ENCODE measurements at places on chromosomes 1 and 21. TPM values are rescaled to one million over a fixed set of nuclear protein-coding genes. Genes with fewer than 3 reads are reported as not detected.
A peak's percentile ranks its signal among the peaks of the same experiment; 100 is the strongest.

- no peak for DNase-seq
- no peak overlapping the region for H3K4me3 ChIP-seq
- H3K27me3 ChIP-seq = no peaks in the 10 kb centered on the region
- H3K4me1 ChIP-seq = no peaks in the 10 kb centered on the region
Measured at GRCh38 chr1:4149281-4149680, 249.2 kb upstream of the C1orf174 start.

- DNase-seq = no peak
- peak overlapping the region; percentile 31 for H3K27ac ChIP-seq
- no peak overlapping the region for H3K4me3 ChIP-seq
- H3K27me3 ChIP-seq = peaks cover 1% of the 10 kb centered on the region
Measured at GRCh38 chr1:26739329-26739914, 43.6 kb downstream of the ARID1A start.

DNA sequence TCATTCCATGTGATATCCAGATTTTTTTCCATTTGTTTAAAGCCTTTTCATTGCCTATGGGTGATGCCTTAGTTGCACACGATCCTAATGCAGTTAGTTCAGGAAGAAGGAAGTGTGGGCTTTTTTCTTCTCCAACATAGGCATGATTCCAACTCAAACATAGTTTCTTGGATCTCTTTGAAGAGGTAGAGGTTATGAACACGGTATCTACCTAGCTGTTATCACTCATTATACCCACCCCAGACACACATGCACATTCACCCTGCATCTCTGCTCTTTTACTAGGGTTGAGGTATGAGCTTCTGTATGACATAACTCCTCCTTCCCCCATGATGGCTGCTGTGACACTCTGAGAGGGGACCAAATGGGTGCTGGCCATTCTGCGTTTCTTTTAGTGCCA, 122.1 kb upstream of the ZNF648 start:
- H3K27me3 ChIP-seq = peaks cover 21% of the 10 kb centered on the region
- DNase-seq = no peak
- H3K27ac ChIP-seq = no peak overlapping the region

The ATAD3C gene
- 0.53 TPM for total RNA-seq

- peak overlapping the region; percentile 81 for H3K4me3 ChIP-seq
- peak overlapping the region; percentile 52 for H3K27ac ChIP-seq
- no peaks in the 10 kb centered on the region for H3K36me3 ChIP-seq
- H3K27me3 ChIP-seq = peaks cover 18% of the 10 kb centered on the region
- DNase-seq = peak; percentile 30
Measured at GRCh38 chr1:226602186-226603021, 53.8 kb downstream of the STUM start.

DNA sequence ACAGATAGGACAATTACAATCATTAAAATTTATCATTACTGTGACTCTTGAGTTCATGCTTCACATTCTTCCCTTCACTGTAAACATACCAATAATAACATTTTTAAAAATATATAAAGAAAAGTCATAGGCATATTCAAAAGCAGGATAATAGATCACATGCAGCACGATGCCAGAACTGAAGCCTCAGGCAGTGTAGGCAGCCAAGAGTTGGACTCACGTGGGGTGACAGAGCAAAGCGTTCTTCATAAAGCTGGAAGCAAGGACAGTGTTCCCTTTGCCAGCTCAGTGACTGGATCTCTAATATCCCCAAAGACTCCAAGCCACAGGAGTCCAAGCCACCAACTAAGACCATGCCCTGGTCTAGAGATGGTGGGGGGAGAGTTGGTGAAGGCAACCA, 77.7 kb downstream of the ODF2L start:
- no peaks in the 10 kb centered on the region for H3K36me3 ChIP-seq
- H3K27ac ChIP-seq = no peak overlapping the region
- no peak overlapping the region for H3K4me3 ChIP-seq
- DNase-seq = no peak
- H3K4me1 ChIP-seq = no peaks in the 10 kb centered on the region

GRCh38 chr1:153490272-153491051, 30.0 kb upstream of the S100A7 start:
- peak; percentile 91 for DNase-seq
- H3K4me1 ChIP-seq = peaks cover 25% of the 10 kb centered on the region
- H3K27me3 ChIP-seq = peaks cover 4% of the 10 kb centered on the region
- H3K4me3 ChIP-seq = peak overlapping the region; percentile 65
- no peaks in the 10 kb centered on the region for H3K36me3 ChIP-seq
- peak overlapping the region; percentile 88 for H3K27ac ChIP-seq

DNA sequence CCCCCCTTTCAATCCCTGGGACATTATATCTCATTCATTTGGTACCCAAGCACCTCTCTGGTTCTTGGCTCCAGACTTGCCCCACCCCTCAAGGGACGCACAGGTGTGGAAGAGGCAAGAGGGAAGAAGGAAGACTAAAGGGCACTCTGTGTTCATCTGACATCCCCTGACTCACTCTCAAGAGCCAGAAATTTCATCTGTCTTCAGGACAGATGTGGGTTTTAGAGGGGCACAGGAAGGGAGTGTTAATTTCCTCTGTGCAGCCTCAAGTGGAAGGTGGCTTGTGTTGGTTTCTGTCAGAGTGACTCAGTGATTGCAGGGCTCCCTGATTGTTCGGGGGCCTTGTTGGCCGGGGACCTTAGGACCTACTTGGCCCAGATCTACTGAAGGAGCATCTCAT, 2.4 kb downstream of the C2CD4D start:
- H3K4me1 ChIP-seq = peaks cover 18% of the 10 kb centered on the region
- peaks cover 38% of the 10 kb centered on the region for H3K27me3 ChIP-seq
- H3K4me3 ChIP-seq = peak overlapping the region; percentile 47
- H3K27ac ChIP-seq = no peak overlapping the region
- no peaks in the 10 kb centered on the region for H3K36me3 ChIP-seq
- no peak for DNase-seq

The JTB gene
- total RNA-seq = 117 TPM

GRCh38 chr1:111775966-111776365, 20.3 kb downstream of the DDX20 start:
- H3K27ac ChIP-seq = no peak overlapping the region
- no peaks in the 10 kb centered on the region for H3K27me3 ChIP-seq
- no peaks in the 10 kb centered on the region for H3K36me3 ChIP-seq

DNA sequence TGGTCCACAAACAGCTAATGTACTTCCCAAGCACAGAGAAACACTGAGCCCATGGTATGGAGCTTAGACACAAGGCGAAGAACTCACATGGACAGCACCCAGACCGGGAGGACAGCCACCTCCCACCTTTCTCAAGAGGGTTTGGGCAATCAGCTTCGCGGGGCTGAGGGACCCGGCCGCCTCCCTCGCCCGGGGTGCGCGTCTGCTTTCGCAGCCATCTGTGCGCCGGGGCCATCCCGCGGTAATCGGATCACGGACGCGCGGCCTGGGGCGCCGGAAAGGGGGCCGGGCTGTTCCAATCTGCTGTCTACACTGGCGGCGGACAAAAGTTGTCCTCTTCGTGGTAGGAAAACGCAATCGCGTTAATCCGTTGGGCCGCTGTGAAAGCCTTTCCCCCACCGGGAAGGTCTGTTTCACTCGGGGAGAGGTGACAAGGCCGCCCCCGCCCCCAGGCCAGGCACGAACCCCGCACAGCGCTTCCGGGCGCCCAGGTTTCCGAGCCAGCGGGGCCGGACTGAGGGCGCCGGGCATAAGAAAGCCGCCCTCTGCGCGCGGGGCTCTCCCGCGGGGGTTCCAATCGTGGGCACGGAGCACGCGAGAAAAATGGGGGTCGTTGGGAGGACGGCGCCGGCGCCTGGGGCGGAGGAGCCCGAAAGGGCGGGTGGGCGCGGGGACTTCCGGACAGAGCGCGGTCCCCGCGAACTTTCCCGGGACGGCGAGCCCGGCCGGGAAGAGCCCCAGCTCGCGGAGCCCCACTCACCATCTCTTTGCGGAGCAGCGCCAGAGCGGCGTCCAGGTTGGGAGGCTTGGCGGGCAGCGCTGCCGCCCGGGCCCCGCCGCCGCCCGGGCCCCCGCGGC, 664 bp downstream of the FAM89A start:
- H3K4me1 ChIP-seq = 0 out of 2 replicates have a peak, but pooled peaks cover 6% of the 10 kb centered on the region
- no peaks in the 10 kb centered on the region for H3K36me3 ChIP-seq
- H3K27me3 ChIP-seq = peaks cover 2% of the 10 kb centered on the region

GRCh38 chr1:1335792-1336248, 4.7 kb downstream of the TAS1R3 start:
- no peak for DNase-seq
- no peak overlapping the region for H3K27ac ChIP-seq
- H3K36me3 ChIP-seq = peaks cover 5% of the 10 kb centered on the region
- H3K4me1 ChIP-seq = no peaks in the 10 kb centered on the region
- H3K4me3 ChIP-seq = no peak overlapping the region

GRCh38 chr1:67611846-67612245, 73.2 kb upstream of the GADD45A start:
- no peak for DNase-seq
- H3K36me3 ChIP-seq = no peaks in the 10 kb centered on the region
- H3K4me1 ChIP-seq = peaks cover 39% of the 10 kb centered on the region
- no peak overlapping the region for H3K27ac ChIP-seq
- H3K27me3 ChIP-seq = peaks cover 3% of the 10 kb centered on the region
- H3K4me3 ChIP-seq = no peak overlapping the region

- H3K4me3 ChIP-seq = peak overlapping the region; percentile 75
- H3K4me1 ChIP-seq = peaks cover 96% of the 10 kb centered on the region
- peak overlapping the region; percentile 90 for H3K27ac ChIP-seq
- no peaks in the 10 kb centered on the region for H3K27me3 ChIP-seq
Measured at GRCh38 chr1:164767752-164768402, 208.9 kb downstream of the PBX1 start.

GRCh38 chr1:204616641-204617040, 68.9 kb downstream of the LRRN2 start:
- no peak overlapping the region for H3K4me3 ChIP-seq
- no peak overlapping the region for H3K27ac ChIP-seq
- DNase-seq = no peak
- no peaks in the 10 kb centered on the region for H3K4me1 ChIP-seq

GRCh38 chr1:156233426-156234127, 8.4 kb upstream of the BGLAP start:
- H3K27ac ChIP-seq = peak overlapping the region; percentile 96
- no peaks in the 10 kb centered on the region for H3K27me3 ChIP-seq
- peak; percentile 73 for DNase-seq
- peak overlapping the region; percentile 64 for H3K4me3 ChIP-seq
- peaks cover 9% of the 10 kb centered on the region for H3K36me3 ChIP-seq
- peaks cover 27% of the 10 kb centered on the region for H3K4me1 ChIP-seq

GRCh38 chr1:14149431-14149830, 449.1 kb upstream of the KAZN start:
- H3K27ac ChIP-seq = no peak overlapping the region
- H3K4me1 ChIP-seq = no peaks in the 10 kb centered on the region
- no peaks in the 10 kb centered on the region for H3K36me3 ChIP-seq
- no peak for DNase-seq

The PDE9A gene
- total RNA-seq = not detected

The CELA3A gene
- not detected for total RNA-seq

The DIO1 gene
- total RNA-seq = not detected

DNA sequence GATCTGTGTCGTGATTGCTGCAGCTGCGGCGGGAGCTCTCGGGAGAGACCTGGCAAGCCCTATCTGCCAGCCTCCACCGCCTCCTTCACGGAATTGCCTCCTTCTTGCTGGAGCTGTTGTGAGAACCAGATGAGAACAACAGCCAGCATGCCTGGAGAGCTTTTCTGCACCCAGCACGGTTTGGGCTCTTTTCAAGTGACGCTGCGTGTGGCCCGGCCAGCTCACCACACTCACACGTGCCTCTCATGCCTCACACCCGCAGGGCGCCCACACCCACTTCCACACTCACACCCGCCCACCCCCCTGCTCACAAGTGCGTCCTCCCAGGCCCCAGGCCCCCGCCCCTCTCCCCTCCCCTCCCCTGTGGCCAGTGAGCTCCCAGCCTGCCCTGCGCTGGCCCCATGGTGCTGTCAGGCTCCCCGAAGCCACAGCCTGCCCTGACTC, 135.7 kb upstream of the RUNX3 start:
- peaks cover 50% of the 10 kb centered on the region for H3K27me3 ChIP-seq
- H3K36me3 ChIP-seq = no peaks in the 10 kb centered on the region

- H3K4me3 ChIP-seq = no peak overlapping the region
- H3K4me1 ChIP-seq = peaks cover 78% of the 10 kb centered on the region
- H3K27ac ChIP-seq = peak overlapping the region; percentile 84
- no peak for DNase-seq
- peaks cover under 1% of the 10 kb centered on the region for H3K36me3 ChIP-seq
Measured at GRCh38 chr1:19650416-19651140, 6.5 kb downstream of the NBL1 start.

The RNF186 gene
- not detected for total RNA-seq

- H3K27me3 ChIP-seq = no peaks in the 10 kb centered on the region
- no peaks in the 10 kb centered on the region for H3K36me3 ChIP-seq
- H3K27ac ChIP-seq = no peak overlapping the region
- no peak overlapping the region for H3K4me3 ChIP-seq
- no peaks in the 10 kb centered on the region for H3K4me1 ChIP-seq
Measured at GRCh38 chr1:29793101-29793546, 556.8 kb downstream of the PTPRU start.

The MAN1A2 gene
- 34.3 TPM for total RNA-seq

The SRGAP2 gene
- 58.0 TPM for total RNA-seq

DNA sequence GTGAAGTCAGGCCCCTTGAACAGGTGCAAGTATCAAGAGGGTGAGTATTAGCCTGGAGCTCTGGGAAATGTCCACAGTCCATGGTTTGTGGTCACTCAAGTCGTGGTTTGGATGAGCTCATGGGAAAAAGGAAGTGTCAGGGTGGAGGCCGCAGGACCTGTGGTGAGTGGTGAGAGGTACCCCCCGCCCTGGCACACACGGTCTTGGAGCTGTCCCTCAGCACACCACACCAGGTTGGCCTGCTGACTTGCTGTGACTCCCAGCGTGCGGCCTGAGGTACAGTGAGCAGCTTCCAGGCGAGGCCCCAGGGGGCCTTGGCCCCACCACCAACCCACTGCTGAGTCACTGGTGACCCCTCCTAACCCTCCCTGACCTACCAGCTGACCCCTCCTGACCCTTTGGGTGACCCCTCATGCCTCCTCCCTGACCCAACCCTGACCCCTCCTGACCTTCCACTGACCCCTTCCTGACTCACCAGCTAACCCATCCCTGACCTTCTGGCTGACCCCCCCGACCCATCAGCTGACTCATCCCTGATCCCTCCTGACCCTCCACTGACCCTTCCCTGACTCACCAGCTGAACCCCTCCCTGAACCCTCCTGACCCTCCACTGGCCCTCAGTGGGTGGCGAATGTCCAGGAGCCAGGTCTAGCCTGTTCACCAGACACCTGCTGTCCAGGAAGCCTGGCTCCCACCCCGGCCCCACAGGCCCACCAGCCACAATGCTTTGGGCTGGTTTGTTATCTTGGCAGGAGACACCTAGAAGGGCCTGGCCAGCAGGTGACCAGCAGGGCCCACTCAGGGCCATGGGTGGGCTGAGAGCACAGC, 34.8 kb upstream of the RNF187 start:
- H3K4me3 ChIP-seq = no peak overlapping the region
- peaks cover 26% of the 10 kb centered on the region for H3K4me1 ChIP-seq
- no peak overlapping the region for H3K27ac ChIP-seq
- peaks cover 3% of the 10 kb centered on the region for H3K27me3 ChIP-seq

GRCh38 chr1:79568411-79568810, 561.9 kb upstream of the ADGRL4 start:
- DNase-seq = no peak
- H3K27ac ChIP-seq = no peak overlapping the region
- H3K4me3 ChIP-seq = no peak overlapping the region

The MMP23B gene
- total RNA-seq = 7.1 TPM
